ENCODE measurements at places on chromosomes 7 and 10. TPM values are rescaled to one million over a fixed set of nuclear protein-coding genes. Genes with fewer than 3 reads are reported as not detected.
A peak's percentile ranks its signal among the peaks of the same experiment; 100 is the strongest.

GRCh38 chr7:158043551-158044481 is 543.8 kb downstream of the PTPRN2 start:
- no peak for DNase-seq

- no peak for DNase-seq
Measured at GRCh38 chr7:150801242-150801945, 825 bp downstream of the TMEM176A start.

DNA sequence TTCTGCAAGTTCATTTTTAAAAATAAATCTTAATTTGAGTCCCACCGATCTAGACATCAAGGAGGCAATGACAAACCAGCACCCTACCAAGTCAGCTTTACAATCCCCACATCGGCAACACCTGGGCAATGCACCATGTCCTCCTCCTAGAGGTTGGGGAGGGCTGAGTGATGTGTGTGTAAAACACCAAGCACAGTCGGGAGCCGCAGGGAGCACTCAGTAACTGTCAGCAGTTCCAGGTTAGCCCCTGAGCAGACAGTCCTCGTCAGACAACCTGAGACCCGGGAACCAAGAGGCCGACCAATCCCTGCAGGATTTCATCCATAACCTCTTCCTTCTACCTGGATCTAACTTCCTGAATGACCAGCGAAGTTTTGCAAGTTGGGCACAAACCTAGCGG is 15.9 kb upstream of the C10orf120 start:
- DNase-seq, result no peak

DNA sequence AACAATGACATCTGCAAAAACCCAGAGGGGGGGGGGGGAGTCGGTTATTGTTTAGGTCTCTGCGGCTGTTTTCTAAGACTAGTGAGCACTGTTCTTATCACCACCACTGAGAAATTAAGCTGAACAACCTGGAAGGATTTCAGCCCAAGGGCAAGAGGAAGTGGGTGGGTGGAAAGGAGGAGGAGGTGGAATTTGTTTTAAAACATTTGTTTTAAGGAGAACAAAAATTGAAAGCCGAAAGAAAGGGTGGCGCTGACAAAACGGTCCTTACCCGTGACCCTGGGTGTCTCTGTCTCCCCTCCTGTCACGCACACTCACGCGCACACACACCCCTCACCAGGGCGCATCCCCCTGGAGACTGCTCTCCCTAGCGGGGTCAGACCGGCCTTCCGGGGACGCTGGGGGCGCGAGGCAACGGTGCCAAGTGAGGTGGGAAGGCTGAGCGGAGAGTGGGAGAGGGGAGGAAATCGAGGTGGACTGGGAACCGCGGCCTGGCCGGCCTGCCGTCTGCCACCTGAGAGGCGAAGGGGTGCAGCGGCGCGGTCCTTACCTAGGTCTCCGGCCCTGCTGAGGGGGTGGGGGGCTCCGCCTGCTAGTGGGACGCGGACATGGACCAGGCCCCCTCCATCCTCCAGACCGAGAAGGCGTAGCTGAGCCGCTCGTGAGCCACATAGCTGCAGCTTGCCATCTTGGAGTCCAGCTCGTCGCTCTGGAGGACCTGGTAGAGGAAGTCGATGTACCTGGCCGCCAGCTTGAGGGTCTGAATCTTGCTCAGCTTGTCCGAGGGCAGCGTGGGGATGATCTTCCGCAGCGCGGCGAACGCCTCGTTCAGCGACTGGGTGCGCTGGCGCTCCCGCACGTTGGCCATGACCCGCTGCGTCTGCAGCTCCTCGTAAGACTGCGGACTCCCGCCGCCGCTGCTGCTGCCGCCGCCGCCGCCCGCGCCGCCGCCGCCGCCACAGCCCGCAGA is 1.0 kb downstream of the TWIST1 start:
- DNase-seq, result no peak

- DNase-seq, result peak; percentile 23
Measured at GRCh38 chr7:152588350-152588749, 87.6 kb downstream of the XRCC2 start.

- no peak for DNase-seq
Measured at GRCh38 chr7:98870121-98870651, 372 bp upstream of the TMEM130 start.

- no peak for DNase-seq
Measured at GRCh38 chr7:158508802-158509385, 78.7 kb downstream of the PTPRN2 start.

DNA sequence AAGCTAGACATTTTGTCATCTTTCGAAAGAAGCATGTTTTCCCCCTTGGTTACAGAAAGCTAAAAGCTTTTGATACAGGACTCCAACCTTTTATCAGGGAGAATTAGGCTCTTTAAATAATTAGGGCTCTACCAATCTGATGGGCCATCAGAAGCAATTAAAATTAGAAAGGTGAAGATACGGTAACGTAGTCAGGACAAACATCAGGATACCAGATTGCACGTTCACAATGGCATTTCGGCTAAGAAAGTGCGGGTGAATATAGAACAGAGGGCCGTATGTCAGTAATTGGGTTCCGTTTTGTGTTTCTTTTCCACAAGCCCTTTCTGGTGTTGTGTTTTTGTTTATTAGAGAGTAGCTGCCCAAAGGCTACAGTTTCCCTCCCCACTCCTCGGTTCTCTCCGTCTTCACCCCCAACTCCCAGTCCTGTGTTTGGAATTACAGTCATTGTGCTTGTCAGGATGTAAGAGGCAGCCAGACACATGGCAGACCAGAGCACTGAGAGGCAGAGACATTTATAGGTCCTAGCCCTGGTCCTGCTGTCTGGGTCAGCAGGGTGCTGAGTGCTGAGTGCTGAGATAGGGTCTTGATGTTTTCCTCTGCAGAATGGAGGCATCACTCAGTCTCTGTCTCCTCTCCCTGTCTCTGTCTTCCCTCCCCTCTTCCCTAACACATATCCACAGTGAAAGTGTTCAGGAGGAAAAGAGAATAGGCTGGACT is 5.5 kb downstream of the PFKP start:
- no peak for DNase-seq

GRCh38 chr10:117500456-117500855 is 42.1 kb upstream of the EMX2 start:
- no peak for DNase-seq

- DNase-seq, result no peak
Measured at GRCh38 chr10:75814014-75814413, 382.6 kb downstream of the LRMDA start.

DNA sequence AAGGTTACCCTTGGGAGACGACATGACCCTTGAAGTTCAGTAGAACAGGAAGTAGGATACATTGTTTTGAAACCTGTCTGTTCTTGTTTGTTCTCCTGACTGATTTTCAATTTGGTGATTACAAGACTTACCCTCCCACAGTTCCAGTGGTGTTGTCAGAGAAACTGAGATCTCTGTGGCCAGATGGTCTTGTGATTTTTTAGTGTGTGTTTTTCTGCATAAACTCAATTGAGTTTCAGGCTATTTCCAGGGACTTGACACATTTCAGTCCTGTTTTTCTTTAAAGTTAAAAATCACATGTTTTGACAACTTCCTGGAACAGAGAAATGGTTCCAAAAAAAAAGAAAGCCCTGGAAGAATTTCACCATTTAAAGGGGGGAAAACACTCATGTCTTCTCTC is 22.3 kb downstream of the PIK3CG start:
- no peak for DNase-seq

GRCh38 chr10:132448248-132448731 is 51.3 kb downstream of the PWWP2B start:
- DNase-seq, result no peak

GRCh38 chr10:33666686-33667480 is 332.4 kb upstream of the NRP1 start:
- DNase-seq, result no peak

- DNase-seq, result no peak
Measured at GRCh38 chr7:40720416-40720815, 585.6 kb downstream of the SUGCT start.

- DNase-seq, result peak; percentile 98
Measured at GRCh38 chr10:4241724-4242345, 456.8 kb upstream of the KLF6 start.

DNA sequence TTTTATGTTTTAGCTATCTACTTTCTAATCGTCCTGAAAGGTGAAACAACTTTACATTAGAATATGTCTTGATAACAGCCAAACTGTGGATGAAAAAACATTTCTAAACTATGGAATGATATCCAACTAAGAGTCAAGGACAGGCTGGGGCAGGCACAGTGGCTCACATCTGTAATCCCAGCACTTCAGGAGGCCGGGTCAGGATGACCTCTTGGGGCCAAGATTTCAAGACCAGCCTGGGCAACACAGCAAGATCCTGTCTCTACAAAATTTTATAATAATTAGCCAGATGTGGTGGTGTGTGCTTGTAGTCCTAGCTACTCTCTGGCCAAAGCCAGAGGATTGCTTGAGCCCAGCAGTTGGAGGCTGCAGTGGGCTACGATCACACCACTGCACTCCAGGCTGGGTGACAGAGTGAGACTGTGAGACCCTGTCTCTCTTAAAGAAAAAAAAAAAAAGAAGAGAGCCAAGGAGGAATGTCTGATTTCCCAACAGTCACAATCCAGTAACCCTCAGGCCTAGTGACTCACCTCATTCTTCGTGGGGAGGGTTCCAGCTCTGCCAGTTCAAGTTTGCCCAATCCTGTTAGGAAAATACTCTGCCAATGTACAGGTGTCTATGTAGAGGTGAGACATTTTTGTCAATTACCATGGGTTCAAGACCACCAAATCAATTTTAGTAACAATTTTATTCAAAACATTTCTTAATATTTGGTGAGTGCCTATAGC is 14.6 kb upstream of the FZD1 start:
- no peak for DNase-seq

DNA sequence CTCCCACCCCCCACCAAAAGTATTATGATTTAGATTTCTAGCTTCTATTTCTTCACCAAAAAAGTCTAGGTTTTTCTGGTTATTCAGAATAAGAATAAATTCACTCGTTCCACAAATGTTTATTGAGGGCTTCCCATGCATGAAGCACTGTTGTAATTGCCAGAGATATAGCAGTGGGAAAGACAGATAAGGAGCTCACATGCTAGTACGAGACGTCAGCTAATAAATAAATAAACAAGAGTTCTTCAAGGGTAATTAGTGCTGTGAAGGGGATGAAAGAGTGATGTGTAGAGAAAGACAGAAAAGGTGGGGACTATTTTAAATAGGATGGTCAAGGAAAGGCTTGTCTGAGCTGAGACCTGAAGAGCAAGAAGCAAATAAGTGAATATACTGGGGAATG is 38.1 kb upstream of the SEPTIN7 start:
- DNase-seq, result no peak

- DNase-seq, result no peak
Measured at GRCh38 chr7:73779517-73779916, 9.4 kb upstream of the CLDN3 start.

GRCh38 chr10:131710142-131710861 is 190.5 kb upstream of the PPP2R2D start:
- DNase-seq, result no peak

- DNase-seq, result no peak
Measured at GRCh38 chr7:29891766-29892165, 85.5 kb downstream of the WIPF3 start.

RNF32 gene
- polyA plus RNA-seq, result 1.3 TPM

PNLIP gene
- polyA plus RNA-seq, result not detected

OIT3 gene
- not detected for polyA plus RNA-seq

CYP2C18 gene
- polyA plus RNA-seq, result not detected

VWA2 gene
- polyA plus RNA-seq, result not detected

SPDYE1 gene
- not detected for polyA plus RNA-seq
